Spinal cord (tissue), 10 donors: ENCODE measurements at places on chromosomes 12 and 14.
A peak's percentile ranks its signal among the peaks of the same experiment; 100 is the strongest.

DNA sequence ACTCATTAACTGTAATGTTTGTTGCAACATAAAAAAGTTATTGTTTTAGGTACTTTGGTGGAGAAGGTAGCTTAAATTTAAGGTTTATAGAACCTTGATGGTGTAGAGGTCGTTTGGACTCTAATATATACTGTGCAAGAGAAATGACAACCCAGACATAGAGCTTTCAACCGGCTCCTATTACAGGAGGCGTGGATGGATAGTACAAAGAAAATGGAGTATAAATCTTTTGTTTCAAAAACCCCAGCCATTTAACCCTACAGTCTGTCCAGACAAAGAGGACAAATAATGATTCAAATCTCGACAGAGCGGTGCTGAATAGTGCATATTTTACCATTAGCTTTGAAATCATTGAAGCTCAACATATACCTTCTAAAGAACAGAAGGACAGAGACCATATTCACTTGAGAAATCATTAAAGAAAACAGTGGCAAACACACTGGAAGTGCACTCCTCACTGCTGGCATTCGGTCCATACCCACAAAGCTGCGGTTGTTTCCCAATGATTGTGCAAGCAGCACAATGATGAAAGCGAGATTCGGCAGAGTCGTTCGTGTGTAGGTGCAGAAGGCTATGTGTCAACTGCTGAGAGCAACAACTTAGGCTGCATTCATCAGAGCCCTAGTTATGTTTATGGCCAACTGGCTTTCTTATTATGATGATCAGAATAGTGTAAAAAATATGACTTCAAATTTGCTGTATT is 688.6 kb downstream of the NOVA1 start:
- H3K4me1 ChIP-seq, result no peaks in the 10 kb centered on the region
- H3K27me3 ChIP-seq, result no peaks in the 10 kb centered on the region
- H3K27ac ChIP-seq, result no peak overlapping the region
- no peak for DNase-seq
- H3K4me3 ChIP-seq, result no peak overlapping the region

GRCh38 chr14:74616507-74616906 is 4.5 kb upstream of the LTBP2 start:
- no peak overlapping the region for H3K4me3 ChIP-seq
- H3K27ac ChIP-seq, result no peak overlapping the region
- no peaks in the 10 kb centered on the region for H3K36me3 ChIP-seq
- H3K27me3 ChIP-seq, result peaks cover 30% of the 10 kb centered on the region
- H3K4me1 ChIP-seq, result peaks cover 15% of the 10 kb centered on the region

GRCh38 chr12:47394070-47394469 is 311.8 kb downstream of the RPAP3 start:
- no peaks in the 10 kb centered on the region for H3K27me3 ChIP-seq
- no peak overlapping the region for H3K27ac ChIP-seq
- no peak for DNase-seq
- H3K4me3 ChIP-seq, result no peak overlapping the region
- H3K4me1 ChIP-seq, result no peaks in the 10 kb centered on the region

DNA sequence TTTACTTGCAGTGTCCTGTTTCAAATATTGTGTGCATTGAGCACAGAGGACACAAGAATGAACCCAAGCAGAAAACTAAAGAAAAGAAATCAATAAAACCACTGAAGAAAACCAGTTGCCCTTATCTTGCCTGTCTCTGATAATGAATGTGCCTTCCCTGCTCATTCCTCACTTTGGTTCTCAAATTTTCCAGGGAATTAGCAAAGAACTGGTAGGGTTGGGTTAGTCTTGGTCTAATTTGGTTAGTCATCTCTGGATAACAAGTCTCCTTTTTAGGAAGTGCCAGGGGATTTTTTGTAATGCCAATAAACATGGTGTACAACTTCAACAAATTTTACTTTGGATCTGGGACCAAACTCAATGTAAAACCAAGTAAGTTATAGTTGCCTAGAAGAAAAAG is 65.7 kb downstream of the DAD1 start:
- H3K4me1 ChIP-seq, result peaks cover 9% of the 10 kb centered on the region
- H3K4me3 ChIP-seq, result no peak overlapping the region
- H3K36me3 ChIP-seq, result no peaks in the 10 kb centered on the region
- no peak for DNase-seq
- H3K27me3 ChIP-seq, result no peaks in the 10 kb centered on the region
- no peak overlapping the region for H3K27ac ChIP-seq

DNA sequence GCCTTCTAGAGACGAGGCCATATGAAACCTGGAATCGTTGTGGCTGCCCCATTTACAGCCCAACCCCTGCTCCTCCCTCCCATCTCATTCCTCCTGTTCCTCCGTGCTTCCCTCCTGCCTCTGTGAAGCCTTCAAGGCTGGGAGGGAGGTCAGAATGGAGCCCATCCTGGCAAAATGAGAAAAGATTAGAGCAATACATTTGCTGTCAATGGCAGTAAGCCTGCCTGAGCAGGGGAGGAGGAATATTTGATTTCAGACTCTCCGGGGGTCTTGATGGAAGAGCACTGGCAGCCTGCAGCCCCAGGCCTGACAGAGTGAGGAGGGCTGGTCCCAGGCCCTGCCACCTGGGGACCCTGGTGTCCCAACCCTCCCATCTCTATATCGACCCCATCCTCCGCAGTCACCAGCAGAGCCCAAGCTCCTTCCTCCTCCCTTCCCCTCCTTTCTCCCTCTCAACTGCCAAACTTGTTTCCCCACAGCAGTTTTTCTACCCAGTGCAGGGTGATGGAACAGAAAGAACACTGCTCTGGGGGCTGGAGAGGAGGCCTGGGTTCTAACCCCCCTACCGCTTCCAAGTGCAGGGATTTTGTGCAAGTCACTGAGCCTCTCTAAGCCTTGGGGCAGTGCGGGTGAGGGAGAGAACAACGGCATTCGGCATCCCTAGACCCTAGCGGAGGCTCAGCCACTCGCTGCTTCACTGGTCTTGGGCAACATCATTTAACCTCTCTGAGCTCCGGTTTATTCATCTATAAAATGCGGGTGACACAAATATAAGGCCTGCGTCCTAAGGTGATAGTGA is 16.0 kb upstream of the RACGAP1 start:
- H3K27ac ChIP-seq, result no peak overlapping the region
- DNase-seq, result no peak
- H3K27me3 ChIP-seq, result no peaks in the 10 kb centered on the region
- no peaks in the 10 kb centered on the region for H3K36me3 ChIP-seq
- H3K4me1 ChIP-seq, result peaks cover 20% of the 10 kb centered on the region

DNA sequence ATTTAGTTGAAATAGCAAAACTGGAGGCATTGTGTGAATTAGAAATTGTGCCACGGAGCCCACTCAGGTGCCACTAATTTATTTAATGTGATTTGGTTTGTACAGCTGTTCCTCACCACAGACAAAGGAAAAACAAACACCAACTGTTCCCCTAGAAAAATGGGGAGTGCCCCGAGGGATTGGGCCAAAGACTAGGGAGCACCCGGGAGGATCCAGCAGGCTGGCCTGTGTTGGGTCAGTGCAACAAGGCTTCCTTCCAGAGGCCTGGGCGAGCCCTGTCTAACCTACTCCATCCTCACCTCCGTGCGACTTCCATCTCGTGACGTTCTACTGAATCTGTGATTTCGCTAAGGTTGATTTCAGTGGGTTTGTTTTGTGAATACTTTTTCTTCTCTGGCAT is 206.2 kb downstream of the CHST11 start:
- no peak overlapping the region for H3K27ac ChIP-seq
- peaks cover 19% of the 10 kb centered on the region for H3K4me1 ChIP-seq
- H3K4me3 ChIP-seq, result no peak overlapping the region
- DNase-seq, result no peak
- H3K36me3 ChIP-seq, result no peaks in the 10 kb centered on the region
- no peaks in the 10 kb centered on the region for H3K27me3 ChIP-seq

DNA sequence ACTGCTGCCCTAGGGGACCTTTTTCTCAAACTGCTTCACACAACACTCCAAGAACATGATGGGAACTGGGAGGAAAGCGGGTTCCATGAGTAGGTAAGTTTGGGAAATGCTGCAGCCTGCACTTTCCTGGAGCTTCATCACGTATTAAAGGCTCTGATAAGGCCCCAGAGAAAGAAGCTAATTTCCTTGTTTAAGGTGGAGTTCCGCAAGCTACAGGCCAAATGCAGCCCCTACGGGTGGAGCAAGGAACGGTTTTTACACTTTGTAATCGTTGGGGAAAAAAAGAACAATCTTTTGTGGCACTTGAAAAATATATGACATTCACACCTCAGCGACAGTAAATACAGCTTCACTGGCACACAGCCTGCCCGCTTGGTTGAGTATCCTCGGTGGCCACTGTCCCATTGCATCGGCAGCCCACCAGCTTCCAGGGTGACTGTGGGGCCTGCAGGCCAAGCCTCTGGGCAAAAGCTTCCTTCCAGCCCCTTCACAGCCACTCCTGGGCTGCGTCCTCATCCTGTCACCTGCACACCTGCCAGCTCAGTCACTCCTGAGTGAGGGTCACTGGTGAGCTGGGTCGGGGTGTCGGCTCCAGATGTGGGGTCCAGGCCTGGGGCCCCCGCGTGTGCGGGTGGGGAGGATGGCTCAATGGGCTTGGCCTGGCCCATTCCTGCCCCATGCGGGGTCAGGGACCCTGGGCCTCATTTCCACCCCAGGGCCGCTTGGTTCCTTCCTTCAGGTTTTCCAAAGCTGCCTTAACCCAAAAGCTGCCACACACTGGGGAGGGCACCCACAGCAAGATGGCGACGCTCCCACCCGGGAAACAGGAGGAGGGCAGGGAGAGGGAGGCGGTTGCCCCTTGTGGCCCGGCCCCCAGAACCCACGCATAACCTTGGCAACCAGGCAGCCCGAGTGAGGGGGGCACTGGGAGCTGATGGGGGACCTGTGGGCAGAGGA is 2.4 kb downstream of the AMN start:
- H3K27ac ChIP-seq, result no peak overlapping the region
- H3K36me3 ChIP-seq, result peaks cover 2% of the 10 kb centered on the region
- no peak for DNase-seq

DNA sequence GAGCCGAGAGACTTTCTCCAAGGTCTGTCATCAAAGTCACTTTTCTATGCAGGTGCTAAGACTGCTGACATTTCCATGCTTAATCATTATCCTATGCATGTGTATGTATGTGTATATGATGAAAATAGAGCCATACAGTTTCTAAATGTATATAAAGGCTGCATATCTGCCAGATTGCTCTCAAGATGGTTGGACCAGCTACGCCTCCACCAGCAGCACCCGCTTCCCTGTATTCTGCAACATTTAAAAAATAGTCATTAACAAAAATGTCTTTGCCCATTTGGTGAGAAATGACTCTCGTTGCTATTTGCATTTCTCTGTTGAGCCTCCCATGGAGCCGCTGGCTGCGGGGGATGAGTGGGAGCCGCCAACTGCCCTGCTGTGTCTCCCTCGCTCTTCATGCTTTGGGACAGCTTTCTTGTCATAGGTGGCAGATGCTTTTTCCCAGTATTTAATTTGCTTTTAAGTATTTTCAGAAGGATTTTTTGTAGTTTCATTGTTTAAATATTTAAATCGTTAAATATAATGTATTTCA is 54.7 kb downstream of the DYNC1H1 start:
- H3K4me3 ChIP-seq, result no peak overlapping the region
- H3K27ac ChIP-seq, result no peak overlapping the region
- H3K4me1 ChIP-seq, result no peaks in the 10 kb centered on the region
- no peak for DNase-seq
- peaks cover 100% of the 10 kb centered on the region for H3K36me3 ChIP-seq

DNA sequence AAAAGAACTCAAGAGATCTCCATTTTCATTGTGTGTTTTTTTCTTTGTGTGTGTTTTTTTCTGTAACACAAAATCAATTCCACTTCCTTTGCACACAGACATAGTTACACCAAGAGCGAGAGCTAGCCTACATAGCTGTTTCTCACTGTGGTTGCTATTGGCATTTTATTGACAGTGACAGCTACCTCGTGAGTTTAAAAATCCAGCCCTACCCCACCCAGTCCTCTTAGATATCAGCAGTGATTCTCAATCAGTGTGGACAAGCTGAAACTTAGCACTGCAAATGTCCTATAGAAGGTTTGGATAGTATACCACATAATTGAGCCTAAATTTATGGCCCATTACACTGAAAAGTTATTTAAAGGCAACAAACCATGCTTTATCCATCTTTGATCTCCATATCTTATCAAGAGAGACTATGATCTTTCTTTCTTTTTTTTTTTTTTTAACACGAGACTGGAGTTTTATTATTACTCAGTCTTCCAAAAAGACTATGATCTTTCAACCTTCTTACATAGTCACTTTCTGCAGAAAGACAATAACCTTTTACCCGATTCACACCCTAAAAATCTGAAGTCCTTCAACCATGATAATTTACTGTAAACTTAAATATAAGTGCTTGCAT is 46.8 kb downstream of the ATP2B1 start:
- no peak overlapping the region for H3K27ac ChIP-seq
- no peak overlapping the region for H3K4me3 ChIP-seq
- no peak for DNase-seq
- no peaks in the 10 kb centered on the region for H3K36me3 ChIP-seq
- no peaks in the 10 kb centered on the region for H3K4me1 ChIP-seq
- H3K27me3 ChIP-seq, result no peaks in the 10 kb centered on the region

- no peaks in the 10 kb centered on the region for H3K4me1 ChIP-seq
- H3K4me3 ChIP-seq, result no peak overlapping the region
- H3K36me3 ChIP-seq, result no peaks in the 10 kb centered on the region
- H3K27ac ChIP-seq, result no peak overlapping the region
Measured at GRCh38 chr14:83478741-83479140, 1945.1 kb upstream of the SEL1L start.

DNA sequence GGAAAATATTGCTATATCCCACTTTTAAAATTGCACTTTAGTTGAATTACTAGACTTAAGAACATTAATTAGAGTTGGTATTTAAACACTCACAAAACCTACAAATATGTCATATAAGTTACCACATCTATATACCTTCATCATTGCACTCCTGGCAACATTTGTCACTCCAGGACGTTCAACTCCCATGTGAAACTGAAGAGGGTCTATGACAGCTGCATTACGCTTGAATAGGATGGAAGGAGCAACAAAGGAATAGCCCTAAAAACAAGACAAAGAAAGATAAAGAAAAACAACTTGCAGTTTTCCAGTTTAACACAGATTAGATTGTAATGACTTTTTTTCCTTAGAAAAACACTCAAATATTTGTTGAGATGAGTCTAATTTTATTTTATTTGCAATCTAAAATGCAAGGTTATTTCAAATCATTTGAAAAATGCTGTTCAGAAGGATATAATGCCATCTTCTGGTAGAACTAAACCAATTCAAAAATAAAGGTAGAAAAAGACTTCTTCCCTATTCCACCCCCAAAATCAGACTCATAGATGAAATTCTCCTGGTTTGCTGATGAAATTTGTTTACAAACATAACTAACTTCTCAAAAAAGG is 84.3 kb upstream of the TTC7B start:
- peaks cover 1% of the 10 kb centered on the region for H3K36me3 ChIP-seq
- H3K27me3 ChIP-seq, result no peaks in the 10 kb centered on the region
- DNase-seq, result peak; percentile 22
- no peak overlapping the region for H3K27ac ChIP-seq
- no peaks in the 10 kb centered on the region for H3K4me1 ChIP-seq
- no peak overlapping the region for H3K4me3 ChIP-seq

GRCh38 chr14:68961781-68962584 is 17.1 kb downstream of the ACTN1 start:
- H3K36me3 ChIP-seq, result no peaks in the 10 kb centered on the region
- H3K4me3 ChIP-seq, result no peak overlapping the region
- no peaks in the 10 kb centered on the region for H3K27me3 ChIP-seq
- H3K27ac ChIP-seq, result no peak overlapping the region
- DNase-seq, result peak; percentile 41
